ENCODE measurements at places on chromosomes 2 and 18. TPM values are rescaled to one million over a fixed set of nuclear protein-coding genes. Genes with fewer than 3 reads are reported as not detected.

The NCOA1 gene
- 21.9 TPM for polyA plus RNA-seq

DNA sequence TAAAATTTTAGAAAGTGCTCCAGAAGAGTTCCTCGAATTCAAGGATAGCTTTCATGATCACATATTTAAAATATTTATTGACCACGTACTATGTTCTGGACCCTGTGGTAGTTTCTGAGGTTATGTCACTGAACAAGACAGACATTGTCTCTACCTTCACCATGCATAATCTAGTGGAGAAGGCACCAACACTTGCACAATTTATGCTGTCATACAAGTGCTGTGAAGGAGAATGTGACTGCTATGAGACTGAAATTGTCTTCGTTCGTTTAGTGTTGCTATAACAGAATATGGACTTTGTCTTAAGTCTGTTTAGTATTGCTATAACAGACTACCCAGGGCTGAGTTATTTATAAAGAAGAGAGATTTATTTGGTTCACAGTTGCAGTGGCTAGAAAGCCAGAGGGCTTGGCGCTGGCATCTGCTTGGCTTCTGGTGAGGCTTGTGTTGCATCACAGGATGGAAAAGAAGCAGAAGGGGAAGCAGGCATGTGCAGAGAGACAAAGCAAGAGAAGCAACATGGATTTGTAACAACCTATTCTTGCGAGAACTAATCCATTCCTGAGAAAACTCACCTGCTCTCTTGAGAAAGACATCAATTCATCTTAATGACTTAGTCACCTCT, 50.0 kb upstream of the RFX8 start:
- no peak for DNase-seq

The INHBB gene
- polyA plus RNA-seq: 0.07 TPM

DNA sequence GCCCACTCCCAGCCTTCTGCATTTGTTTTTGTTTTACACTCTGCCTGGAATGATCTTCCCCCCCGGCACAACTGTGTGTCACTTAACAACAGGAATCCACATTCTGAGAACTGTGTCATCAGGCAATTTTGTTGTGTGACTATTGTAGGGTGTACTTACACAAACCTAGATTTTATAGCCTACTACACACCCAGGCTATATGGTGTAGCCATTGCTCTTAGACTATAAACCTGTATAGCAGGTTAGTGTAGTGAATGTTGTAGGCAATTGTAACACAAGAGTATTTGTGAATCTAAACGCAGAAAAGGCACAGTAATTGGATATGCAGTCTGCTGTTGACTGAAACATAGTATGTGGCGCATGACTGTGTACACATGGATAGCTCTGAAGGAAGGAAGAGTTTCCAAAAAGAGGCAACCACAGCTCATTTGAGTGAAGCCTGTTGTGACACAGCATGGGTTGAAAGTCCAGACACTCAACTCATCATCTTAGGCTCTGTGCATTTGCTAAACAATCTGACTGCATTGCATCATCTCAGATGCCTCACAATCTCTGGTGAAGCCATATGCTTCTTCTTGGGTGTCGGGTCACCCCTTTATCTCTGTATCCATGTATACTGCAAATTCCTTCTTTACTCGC, 506.6 kb upstream of the SPHKAP start:
- peak; percentile 5 for DNase-seq

- DNase-seq: peak; percentile 64
Measured at GRCh38 chr2:65075605-65076344, 19.6 kb downstream of the CEP68 start.

The CXCR1 gene
- not detected for polyA plus RNA-seq

- no peak for DNase-seq
Measured at GRCh38 chr2:53632714-53633113, 134.9 kb upstream of the CHAC2 start.

DNA sequence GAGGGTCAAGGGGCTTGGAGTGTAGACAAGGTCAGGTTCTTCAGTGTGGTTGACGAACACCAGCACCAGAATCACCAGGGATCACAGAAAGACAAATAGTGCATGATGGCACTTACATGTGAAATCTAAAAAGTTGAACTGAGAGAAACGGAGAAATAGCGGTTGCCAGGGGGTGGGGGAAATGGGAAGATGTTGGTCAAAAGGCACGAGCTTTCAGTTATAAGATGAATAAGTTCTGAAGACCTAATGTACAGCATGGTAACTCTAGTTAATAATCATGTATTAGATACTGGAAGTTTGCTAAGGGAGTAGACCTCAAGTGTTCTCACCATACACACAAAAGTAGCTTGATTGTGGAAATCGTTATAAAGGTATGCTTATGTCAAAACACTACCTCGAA, 43.7 kb upstream of the DARS1 start:
- DNase-seq: no peak

The CCDC138 gene
- 6.2 TPM for polyA plus RNA-seq

DNA sequence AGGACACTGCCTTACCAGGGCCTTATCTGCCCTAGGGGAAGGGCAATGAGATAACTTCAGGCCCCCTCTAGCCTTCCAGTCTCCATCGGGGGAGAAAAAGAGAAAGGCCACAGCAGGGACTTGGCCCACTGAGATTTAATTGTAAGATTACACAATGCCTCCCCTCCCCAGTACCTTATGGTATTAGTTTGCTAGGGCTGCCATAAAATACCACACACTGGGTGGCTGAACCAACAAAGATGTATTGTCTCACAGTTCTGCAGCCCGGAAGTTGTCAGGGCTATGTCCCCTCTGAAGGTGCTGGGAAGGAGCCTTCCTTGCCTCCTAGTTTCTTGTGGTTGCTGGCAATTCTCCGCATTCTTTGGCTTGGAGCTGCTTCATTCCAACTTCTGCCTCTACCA, 34.8 kb upstream of the SPATA3 start:
- no peak for DNase-seq

GRCh38 chr2:24870891-24871705, 48.9 kb downstream of the ADCY3 start:
- DNase-seq: no peak

The CELF4 gene
- 3.2 TPM for polyA plus RNA-seq

- no peak for DNase-seq
Measured at GRCh38 chr2:37911296-37911873, 13.7 kb upstream of the RMDN2 start.

The RALB gene
- polyA plus RNA-seq: 74.9 TPM

GRCh38 chr2:158722266-158723105, 72.6 kb upstream of the DAPL1 start:
- no peak for DNase-seq

DNA sequence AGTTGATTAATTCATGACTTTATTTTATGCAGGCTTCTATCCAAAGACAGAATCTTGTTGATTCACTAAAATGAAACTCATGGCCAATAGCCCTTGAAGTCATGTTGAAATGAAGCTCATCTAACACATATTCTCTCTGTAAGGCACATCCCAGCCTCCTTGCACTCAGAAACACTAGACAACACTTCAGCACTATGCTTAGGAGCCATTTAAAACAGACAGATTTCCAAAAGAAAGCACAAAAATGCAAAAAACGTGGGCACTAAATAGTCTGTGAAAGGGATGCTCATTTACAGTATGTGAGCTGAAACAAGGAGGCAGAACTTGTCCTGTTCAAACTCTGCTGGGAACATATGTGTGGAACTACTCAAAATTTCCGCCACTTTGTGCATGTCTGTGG, 124.4 kb downstream of the MYCN start:
- DNase-seq: no peak

The DTNA gene
- polyA plus RNA-seq: 24.3 TPM

DNA sequence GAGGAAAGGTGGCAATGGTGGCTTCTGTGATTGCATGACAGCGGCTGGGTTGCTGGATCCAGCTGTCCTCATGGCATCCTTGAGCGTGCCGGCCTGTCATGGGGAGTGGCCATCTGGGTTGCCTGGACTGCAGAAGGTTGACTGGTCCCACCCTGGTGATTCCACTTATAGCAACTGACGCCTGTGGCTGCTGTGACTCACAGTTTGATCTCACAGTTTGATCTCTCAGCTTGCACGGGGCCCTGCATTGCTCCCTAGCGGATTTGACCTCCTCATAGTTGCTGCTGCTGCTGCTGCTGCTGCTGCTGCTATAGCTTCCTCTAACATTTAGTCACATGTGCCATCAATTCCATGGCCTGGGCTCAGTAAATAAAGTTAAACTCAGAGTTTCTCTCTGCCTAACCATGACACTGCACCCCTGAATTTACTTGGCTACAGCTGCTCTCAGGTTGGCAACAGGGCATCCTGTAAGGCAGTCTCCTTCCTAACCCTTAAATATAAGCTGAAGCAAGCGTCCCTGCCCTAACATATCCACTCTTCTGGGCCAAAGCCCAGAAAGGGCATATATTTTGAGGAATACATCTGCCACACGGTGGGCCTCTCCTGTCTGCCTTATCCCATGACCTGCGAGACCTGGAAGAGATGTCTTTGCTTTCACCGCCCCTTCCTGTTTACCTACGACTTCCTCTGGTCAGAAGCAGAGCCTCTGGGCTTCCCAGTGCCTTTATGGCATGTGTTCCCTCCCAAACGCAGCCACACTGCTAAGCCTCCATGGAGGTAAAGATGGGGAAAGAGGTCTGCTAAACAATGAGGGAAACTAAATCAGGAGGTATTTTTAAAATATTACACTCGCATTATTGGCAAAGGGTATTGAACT, 37.8 kb upstream of the CCDC150 start:
- DNase-seq: no peak

DNA sequence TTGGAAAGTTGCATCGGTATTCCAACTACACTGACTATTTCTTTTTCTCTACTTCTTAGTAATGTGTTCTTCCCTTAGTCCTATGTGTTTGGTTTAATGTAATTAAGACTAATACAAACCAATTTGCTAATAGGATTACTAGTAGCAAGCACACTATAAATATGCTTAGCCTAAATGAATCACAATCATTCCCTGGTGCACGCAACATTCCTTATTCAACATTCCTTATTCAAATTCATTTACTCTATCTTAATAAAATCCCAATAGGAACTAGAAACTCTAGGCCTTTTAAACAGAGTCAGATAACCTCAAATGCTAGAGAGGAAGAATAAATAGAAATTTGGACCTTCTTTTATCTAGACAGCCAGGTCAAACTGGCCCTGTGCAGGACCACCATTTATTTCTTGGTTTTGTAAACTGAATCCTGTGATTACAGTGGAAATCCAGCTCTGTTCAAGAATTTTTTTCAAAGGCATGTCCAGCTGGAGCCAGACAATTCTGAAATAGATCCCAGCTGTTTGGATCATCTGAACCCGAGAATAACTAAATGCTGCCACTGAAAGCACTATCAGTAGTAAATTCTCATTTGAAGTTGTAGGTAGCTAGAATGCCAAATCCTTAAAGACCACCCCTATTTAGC, 103.1 kb downstream of the PPP1R1C start:
- no peak for DNase-seq

DNA sequence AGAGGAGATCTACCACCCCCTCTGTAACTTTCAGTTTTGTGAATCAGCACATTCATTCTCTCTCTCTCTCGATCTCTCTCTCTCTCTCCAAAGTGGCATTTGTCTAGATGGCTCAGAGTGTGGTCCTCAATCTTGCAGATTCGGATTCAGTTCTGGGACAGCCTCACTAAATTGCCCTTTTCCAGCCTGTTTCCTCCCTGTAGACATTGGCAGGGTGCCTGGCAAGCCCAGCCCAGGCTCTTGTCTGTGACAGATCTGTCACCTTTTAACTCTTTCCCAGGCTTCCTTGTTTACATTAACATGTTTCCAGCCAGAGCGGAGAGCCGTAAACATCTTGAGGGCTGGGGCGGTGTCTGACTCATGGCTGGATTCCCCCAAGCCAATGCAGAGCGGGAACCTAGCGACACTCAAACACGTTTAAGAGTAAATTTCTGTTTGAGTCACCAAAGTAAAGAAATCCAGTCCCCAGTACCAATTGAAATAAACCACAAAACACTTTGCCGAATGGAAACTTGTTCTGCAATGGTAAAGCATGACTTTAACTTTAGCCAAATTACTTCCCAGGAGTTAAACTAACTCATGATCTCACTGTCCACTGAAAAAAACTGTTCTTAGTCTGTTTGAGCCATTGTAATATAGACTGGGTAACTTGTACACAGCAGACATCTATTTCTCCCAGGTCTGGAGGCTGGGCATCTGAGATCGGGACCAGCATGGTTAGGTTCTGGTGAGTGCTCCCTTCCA, 6.6 kb upstream of the CYP27C1 start:
- DNase-seq: peak; percentile 57

The EGR4 gene
- not detected for polyA plus RNA-seq

DNA sequence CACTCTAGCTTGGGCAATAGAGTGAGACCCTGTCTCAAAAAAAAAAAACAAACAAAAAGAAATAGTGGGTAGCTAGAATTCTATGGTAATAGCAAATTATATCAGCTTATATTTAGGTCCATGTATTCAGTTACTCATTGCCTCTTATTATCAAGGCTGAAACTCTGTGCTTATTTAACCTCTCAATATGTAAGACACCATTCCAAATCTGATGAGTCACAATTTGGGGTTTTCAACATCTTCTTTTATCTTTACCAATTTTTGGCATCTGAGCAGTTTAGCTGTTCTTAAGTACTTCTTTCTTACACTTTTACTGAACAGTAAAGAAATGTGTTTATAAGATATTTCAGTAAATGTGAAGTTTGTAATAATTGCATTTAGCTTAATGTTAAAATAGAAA, 69.3 kb downstream of the TTC27 start:
- no peak for DNase-seq

- DNase-seq: no peak
Measured at GRCh38 chr2:120180066-120180465, 43.1 kb downstream of the TMEM185B start.

DNA sequence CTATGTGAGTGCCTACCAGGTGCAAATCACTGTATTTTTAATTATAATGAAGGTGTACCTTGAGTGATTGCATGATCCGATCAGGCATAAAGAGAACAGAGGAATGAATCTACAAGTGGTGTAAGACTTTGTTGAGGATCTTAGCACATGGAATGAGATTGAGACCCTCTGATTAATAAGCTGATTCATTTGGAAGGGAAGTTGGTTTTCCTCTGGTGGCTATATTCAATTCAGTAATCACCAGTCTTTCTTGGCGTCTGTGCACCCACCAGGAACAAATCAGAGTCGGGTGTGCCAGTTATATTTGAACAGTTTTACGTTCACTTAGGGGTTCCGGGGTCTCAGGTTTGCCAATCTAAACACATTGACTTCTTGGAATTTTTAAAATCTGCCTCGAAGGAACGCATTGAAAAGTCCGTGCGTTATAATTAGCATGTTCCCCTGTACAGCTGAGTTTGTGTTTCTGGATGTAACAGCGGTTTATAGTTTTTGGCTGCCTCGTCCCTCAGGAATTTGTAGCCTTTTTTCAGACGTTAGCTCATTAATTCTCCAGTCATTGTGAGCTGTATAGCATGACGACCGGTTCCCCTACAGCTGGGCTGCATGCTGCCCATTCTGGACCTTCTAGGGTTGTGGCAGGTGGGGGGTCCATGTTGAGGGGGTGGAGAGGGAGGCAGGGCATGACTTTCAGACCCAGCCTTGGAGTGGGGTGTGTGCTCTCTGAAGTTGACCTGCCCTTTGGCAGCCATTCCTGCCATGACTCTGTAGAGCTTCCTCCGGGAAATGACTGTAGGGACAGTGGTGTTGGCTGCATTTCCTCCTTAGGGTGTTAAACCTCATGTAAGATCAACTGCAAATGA, 20.3 kb downstream of the MYO1B start:
- DNase-seq: no peak

DNA sequence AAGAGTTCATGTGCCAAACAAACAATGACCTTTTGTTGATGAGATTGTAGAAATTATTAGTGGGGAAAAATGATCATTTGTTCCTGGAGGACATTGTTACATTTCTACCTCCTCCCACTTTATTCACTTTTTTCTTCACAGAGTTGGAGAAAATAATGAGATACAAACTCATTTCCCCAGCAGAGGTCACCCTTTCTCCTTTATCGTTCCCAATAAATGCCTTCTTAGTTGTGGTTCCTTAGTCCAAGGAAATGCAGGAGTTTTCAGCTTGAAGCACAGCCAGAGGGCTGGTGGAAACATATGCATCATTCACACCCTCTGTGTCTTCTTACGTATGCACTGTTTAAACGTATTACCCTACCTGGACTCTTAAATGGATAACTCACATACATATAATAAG, 108.8 kb downstream of the SLC4A3 start:
- DNase-seq: peak; percentile 67

Data from small intestine (tissue), 16 donors.